ENCODE measurements at places on chromosomes 7 and 10.

GRCh38 chr7:17671956-17672355, 268.3 kb downstream of the SNX13 start:
- H3K27ac ChIP-seq = no peak overlapping the region
- peaks cover 3% of the 10 kb centered on the region for H3K4me1 ChIP-seq
- DNase-seq = no peak
- H3K4me3 ChIP-seq = no peak overlapping the region
- no peaks in the 10 kb centered on the region for H3K27me3 ChIP-seq

GRCh38 chr7:113968713-113969112, 49.9 kb upstream of the PPP1R3A start:
- H3K36me3 ChIP-seq = no peaks in the 10 kb centered on the region
- H3K27me3 ChIP-seq = no peaks in the 10 kb centered on the region
- H3K4me1 ChIP-seq = no peaks in the 10 kb centered on the region
- no peak overlapping the region for H3K4me3 ChIP-seq
- DNase-seq = no peak
- H3K27ac ChIP-seq = no peak overlapping the region

DNA sequence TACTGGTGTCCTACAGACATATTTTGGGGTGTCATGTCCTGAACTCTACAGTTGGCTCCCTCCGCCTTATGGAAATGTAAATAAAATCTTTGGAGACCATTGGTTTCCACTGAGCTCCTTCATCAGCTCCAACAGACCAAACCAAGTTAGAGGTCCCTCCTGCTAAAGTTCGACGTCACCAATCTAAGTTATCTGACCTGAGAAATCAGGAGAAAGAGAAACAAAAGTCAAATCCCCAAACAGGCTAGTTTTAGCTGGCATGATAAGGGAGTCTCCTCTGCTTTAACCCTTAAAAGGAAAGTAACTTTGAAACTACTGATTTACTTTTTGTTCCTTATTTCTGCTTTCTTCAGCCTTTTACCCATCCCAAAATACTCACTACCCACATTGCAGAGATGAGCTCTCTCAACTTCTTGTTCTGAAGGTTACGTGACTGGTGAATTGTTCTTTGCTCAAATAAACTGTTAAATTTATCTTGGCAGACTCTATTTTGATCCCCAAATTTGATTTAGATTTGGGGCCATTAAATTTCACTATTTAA, 39.9 kb downstream of the AVL9 start:
- no peak for DNase-seq
- no peak overlapping the region for H3K4me3 ChIP-seq
- H3K27me3 ChIP-seq = no peaks in the 10 kb centered on the region
- H3K36me3 ChIP-seq = peaks cover 6% of the 10 kb centered on the region
- no peaks in the 10 kb centered on the region for H3K4me1 ChIP-seq

- DNase-seq = no peak
- H3K4me3 ChIP-seq = no peak overlapping the region
- H3K4me1 ChIP-seq = peaks cover 53% of the 10 kb centered on the region
- no peaks in the 10 kb centered on the region for H3K36me3 ChIP-seq
Observed at GRCh38 chr7:1049801-1050200, 5.5 kb downstream of the GPR146 start.

GRCh38 chr10:58266003-58266825, 1.5 kb downstream of the IPMK start:
- no peaks in the 10 kb centered on the region for H3K36me3 ChIP-seq
- H3K27me3 ChIP-seq = no peaks in the 10 kb centered on the region
- H3K4me1 ChIP-seq = peaks cover 59% of the 10 kb centered on the region
- DNase-seq = no peak
- H3K4me3 ChIP-seq = peak overlapping the region; percentile 94
- H3K27ac ChIP-seq = peak overlapping the region; percentile 99

GRCh38 chr7:155447603-155448002, 10.3 kb upstream of the EN2 start:
- H3K4me1 ChIP-seq = no peaks in the 10 kb centered on the region
- peaks cover 100% of the 10 kb centered on the region for H3K27me3 ChIP-seq
- no peak overlapping the region for H3K4me3 ChIP-seq
- no peak for DNase-seq
- H3K27ac ChIP-seq = no peak overlapping the region
- no peaks in the 10 kb centered on the region for H3K36me3 ChIP-seq

GRCh38 chr10:45473126-45473525, 99.1 kb downstream of the ALOX5 start:
- no peaks in the 10 kb centered on the region for H3K36me3 ChIP-seq
- H3K27me3 ChIP-seq = no peaks in the 10 kb centered on the region
- H3K27ac ChIP-seq = no peak overlapping the region
- no peak for DNase-seq

DNA sequence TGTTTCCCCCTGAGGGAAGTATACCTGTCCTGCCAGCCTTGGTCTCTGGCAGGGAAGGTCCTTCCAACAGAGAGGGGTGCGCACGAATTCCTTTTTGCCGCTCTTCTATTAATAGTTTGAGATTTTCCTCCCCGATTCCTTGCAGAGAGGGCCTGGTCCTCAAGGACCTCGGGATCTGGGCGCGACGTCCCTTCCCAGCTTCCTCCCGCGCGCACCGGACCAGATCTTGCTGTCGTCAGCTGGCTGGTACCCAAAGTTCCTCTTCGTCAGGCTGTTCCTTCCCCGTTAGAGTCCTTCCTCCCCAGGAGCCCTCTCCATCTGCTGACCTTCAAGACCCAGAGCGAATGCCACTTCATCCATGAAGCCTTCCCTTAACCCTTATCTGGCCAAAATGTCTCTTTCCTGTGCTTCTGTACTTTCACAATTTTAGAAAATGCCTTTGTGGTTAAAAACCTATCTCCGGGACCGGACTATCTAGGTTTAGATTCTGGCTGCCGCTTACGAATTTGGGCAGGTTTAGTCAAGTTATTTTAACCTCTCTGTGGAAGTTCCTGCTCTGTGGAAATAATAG, 851 bp upstream of the GOT1 start:
- H3K27me3 ChIP-seq = no peaks in the 10 kb centered on the region
- DNase-seq = no peak
- peak overlapping the region; percentile 60 for H3K4me3 ChIP-seq
- peak overlapping the region; percentile 98 for H3K27ac ChIP-seq
- peaks cover 11% of the 10 kb centered on the region for H3K4me1 ChIP-seq

- no peaks in the 10 kb centered on the region for H3K27me3 ChIP-seq
- H3K27ac ChIP-seq = no peak overlapping the region
- H3K4me1 ChIP-seq = peaks cover 58% of the 10 kb centered on the region
- H3K36me3 ChIP-seq = no peaks in the 10 kb centered on the region
- H3K4me3 ChIP-seq = no peak overlapping the region
Observed at GRCh38 chr10:62034096-62034640, 132.7 kb downstream of the ARID5B start.

GRCh38 chr7:28203508-28204240, 23.1 kb upstream of the JAZF1 start:
- H3K27ac ChIP-seq = no peak overlapping the region
- no peaks in the 10 kb centered on the region for H3K36me3 ChIP-seq
- H3K4me1 ChIP-seq = no peaks in the 10 kb centered on the region
- H3K4me3 ChIP-seq = no peak overlapping the region
- no peak for DNase-seq

- no peak for DNase-seq
- no peaks in the 10 kb centered on the region for H3K27me3 ChIP-seq
- no peaks in the 10 kb centered on the region for H3K4me1 ChIP-seq
- no peaks in the 10 kb centered on the region for H3K36me3 ChIP-seq
- no peak overlapping the region for H3K27ac ChIP-seq
Observed at GRCh38 chr10:31242902-31243301, 76.1 kb upstream of the ZEB1 start.

DNA sequence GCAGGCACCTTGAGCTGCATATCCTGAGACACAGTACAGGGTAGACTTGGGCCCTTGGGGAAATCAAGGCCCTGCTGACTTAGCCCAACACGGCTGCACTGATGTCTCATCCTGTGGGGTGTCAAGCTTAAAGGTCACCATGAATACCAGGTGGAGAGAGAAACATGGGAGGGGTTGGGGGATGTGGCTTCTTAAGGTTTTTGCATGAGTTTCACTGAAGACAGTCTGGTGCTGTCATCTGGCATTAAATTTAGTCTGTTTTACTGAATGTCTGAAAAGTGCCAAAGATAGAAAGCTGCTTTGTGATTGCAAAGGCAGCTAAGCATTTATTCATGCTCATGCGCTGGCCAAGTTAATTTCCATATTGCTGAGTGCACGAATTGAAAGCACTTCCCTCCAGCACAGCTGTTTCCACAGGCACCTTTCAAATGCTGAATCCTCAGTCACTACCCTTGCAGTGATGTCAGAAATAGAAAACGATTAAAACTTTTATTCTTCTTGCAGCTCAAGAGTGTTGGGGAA, 102.1 kb downstream of the OSBPL3 start:
- DNase-seq = no peak
- H3K4me3 ChIP-seq = no peak overlapping the region
- no peaks in the 10 kb centered on the region for H3K36me3 ChIP-seq

- DNase-seq = no peak
- H3K36me3 ChIP-seq = no peaks in the 10 kb centered on the region
- no peaks in the 10 kb centered on the region for H3K27me3 ChIP-seq
- H3K4me3 ChIP-seq = no peak overlapping the region
Observed at GRCh38 chr10:71038091-71038633, 149.8 kb upstream of the PCBD1 start.

GRCh38 chr7:50792342-50793119, 9.8 kb upstream of the GRB10 start:
- no peaks in the 10 kb centered on the region for H3K36me3 ChIP-seq
- peak overlapping the region; percentile 50 for H3K4me3 ChIP-seq
- no peaks in the 10 kb centered on the region for H3K4me1 ChIP-seq
- no peaks in the 10 kb centered on the region for H3K27me3 ChIP-seq

- DNase-seq = no peak
- H3K27me3 ChIP-seq = no peaks in the 10 kb centered on the region
- no peaks in the 10 kb centered on the region for H3K4me1 ChIP-seq
- no peaks in the 10 kb centered on the region for H3K36me3 ChIP-seq
- no peak overlapping the region for H3K4me3 ChIP-seq
Observed at GRCh38 chr10:85602713-85603112, 763.9 kb downstream of the GRID1 start.

DNA sequence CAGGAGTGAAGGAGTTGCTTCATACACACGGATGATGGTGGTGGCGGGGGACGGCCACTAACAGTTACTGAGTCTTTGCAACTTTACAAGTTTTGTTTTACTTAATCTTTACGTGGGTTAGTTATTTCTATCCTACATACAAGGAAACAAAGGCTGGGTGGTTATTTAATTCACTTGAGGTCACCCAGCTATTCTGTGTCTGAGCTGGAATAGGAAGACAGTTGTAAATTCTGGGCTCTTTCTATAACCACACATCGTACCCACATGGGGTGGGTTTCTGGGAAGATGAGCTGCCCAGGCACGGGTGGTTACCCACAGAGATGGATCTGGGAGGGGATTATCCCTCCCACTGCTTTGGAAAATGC, 137.9 kb downstream of the ANLN start:
- H3K27me3 ChIP-seq = no peaks in the 10 kb centered on the region
- DNase-seq = no peak
- H3K27ac ChIP-seq = peak overlapping the region; percentile 63
- H3K36me3 ChIP-seq = no peaks in the 10 kb centered on the region

DNA sequence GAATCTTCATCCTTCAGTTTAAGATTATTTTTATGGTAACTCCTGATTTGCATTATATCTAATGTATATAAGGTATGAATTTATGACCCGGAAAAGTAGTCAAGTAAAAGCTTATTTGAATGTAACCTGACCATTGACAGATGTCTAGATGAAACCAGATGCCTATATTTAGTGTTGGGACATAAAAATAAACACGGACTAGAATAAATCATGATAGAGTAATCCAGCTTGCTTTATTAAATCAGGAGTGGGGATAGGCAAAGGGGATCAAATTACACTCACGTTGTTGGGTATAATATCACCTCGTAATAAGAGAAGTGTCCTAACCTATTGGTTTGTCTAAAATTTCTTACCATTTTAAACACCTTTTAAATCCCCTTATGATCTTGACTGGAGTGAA, 244.6 kb downstream of the AGMO start:
- H3K27ac ChIP-seq = no peak overlapping the region
- H3K36me3 ChIP-seq = no peaks in the 10 kb centered on the region
- no peak overlapping the region for H3K4me3 ChIP-seq

GRCh38 chr10:34397324-34397723, 417.8 kb downstream of the PARD3 start:
- no peaks in the 10 kb centered on the region for H3K4me1 ChIP-seq
- H3K27ac ChIP-seq = no peak overlapping the region

- no peaks in the 10 kb centered on the region for H3K27me3 ChIP-seq
- no peaks in the 10 kb centered on the region for H3K36me3 ChIP-seq
- H3K4me3 ChIP-seq = no peak overlapping the region
- H3K27ac ChIP-seq = no peak overlapping the region
- no peaks in the 10 kb centered on the region for H3K4me1 ChIP-seq
Observed at GRCh38 chr10:112261281-112261822, 21.8 kb upstream of the TECTB start.

DNA sequence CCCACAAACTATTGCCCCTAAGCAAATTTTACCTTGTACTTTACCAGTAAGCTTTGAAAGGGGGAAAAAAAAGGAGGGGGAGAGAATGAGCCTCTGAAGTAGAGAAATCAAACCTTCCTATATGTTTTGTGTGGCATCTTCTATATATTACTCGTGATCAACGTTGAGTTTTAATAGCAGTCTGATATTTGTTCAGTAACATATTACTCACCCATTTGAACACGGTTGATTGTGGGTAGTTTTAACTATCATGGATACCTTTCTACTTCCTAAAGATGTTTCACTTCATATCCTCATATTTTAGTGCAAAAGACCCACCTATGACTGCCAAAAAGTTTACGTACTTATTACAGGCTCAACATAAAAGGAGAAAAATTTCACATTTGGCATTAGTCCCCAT, 54.5 kb downstream of the CCDC6 start:
- H3K27ac ChIP-seq = no peak overlapping the region
- no peaks in the 10 kb centered on the region for H3K27me3 ChIP-seq
- peaks cover 6% of the 10 kb centered on the region for H3K36me3 ChIP-seq
- H3K4me3 ChIP-seq = no peak overlapping the region
- no peak for DNase-seq

- H3K27ac ChIP-seq = no peak overlapping the region
- DNase-seq = no peak
- H3K36me3 ChIP-seq = no peaks in the 10 kb centered on the region
- H3K27me3 ChIP-seq = no peaks in the 10 kb centered on the region
- H3K4me1 ChIP-seq = no peaks in the 10 kb centered on the region
Observed at GRCh38 chr10:62900829-62901571, 84.8 kb upstream of the EGR2 start.

- no peaks in the 10 kb centered on the region for H3K4me1 ChIP-seq
- DNase-seq = no peak
- H3K36me3 ChIP-seq = no peaks in the 10 kb centered on the region
- no peak overlapping the region for H3K27ac ChIP-seq
- H3K27me3 ChIP-seq = no peaks in the 10 kb centered on the region
Observed at GRCh38 chr7:132455378-132455777, 120.9 kb downstream of the PLXNA4 start.

DNA sequence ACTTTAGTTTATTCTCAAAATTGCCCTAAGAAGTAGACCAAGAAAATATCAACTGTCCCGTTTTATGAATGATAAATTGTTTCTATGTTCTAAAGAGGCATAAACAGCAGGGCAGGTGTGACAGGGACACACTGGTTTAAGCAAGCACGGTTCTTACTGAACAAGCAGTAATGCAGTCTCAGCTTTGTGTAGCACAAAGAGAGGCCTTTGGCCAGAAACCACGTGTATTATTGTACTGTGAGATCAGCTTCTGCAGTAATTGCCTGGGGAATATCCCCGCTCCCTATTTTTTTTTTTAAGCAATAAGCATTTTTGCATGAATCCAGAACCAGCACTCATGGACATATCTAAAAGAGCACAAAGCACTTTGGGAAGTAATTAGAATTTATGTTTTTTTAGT, 255.4 kb downstream of the WDR11 start:
- no peaks in the 10 kb centered on the region for H3K36me3 ChIP-seq
- DNase-seq = no peak
- no peaks in the 10 kb centered on the region for H3K27me3 ChIP-seq
